ENCODE measurements at places on chromosomes 16 and 17. TPM values are rescaled to one million over a fixed set of nuclear protein-coding genes. Genes with fewer than 3 reads are reported as not detected.

GRCh38 chr17:47983492-47984223, 12.7 kb downstream of the CDK5RAP3 start:
- DNase-seq, result no peak

GRCh38 chr17:58605470-58605869, 86.4 kb downstream of the TEX14 start:
- no peak for DNase-seq

- DNase-seq, result no peak
These were observed 26.1 kb downstream of the TOM1L2 start for GRCh38 chr17:17946093-17946492.

The BBS2 gene
- 24.9 TPM for total RNA-seq

DNA sequence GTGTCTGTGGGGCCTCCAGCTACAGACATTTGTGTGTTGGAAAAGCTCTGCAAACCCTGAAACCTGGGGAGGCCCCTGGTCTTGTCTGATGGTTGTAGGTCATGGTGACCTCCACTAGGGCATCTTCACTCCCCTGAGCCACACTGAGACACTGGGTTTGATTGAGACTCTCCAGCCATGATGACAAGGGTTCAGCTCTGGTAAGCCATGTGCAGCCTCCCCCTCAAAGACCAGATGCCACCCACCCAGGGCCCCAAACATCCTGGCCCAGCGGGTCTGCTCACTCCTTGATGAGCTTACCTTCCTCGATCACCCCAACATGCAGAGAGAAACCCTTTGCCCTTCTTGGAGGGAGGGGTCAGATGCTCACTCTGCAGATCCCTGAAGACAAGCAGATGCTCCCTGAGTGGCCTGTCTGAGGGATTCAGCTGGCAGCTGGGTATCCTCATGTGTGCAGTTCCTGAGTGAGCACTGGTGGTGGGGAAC, 101.6 kb downstream of the METRNL start:
- DNase-seq, result no peak

DNA sequence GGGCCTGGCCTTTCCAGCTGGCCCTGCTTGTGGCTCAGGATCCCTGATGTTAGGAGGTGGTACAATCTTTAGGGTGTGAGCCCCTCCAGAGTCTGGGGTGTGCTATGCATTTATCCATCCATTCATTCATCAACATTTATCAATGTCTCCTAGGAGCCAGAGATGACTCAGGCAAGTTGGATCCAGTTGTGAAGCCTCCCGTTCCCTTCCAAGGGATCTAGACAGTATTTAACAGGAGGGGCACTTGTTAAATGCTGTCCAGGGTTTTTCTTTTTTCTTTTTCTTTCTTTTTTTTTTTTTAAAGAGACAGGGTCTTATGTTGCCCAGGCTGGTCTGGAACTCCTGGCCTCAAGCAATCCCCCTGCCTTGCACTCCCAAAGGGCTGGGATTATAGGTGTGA, 42.0 kb upstream of the SMPD3 start:
- no peak for DNase-seq

The CTRB1 gene
- 4.8 TPM for total RNA-seq

DNA sequence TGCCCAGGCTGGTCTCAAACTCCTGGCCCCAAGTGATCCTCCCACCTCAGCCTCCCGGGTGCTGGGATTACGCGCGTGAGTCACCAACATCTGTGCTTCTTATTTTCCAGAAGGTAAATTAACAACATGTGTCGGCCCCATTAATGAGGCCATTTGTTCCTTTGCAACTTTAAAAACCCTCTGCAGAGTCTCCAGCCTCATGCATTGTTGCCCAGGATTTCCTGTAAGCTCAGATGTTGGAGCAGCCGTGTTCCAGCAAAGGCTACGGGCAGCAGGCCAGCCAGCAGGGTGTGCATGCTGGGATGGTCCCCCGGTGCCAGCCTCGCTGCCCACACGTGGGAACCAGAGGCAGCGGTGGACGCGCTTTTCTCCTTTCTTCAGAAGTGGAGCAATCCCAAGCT, 19.1 kb upstream of the HEXD start:
- DNase-seq, result no peak

GRCh38 chr17:5419959-5420653, at the start of gene RPAIN:
Gene RPAIN (plus strand): TSS chr17:5420182. CDS start chr17:5420211, 29 bp downstream.
- DNase-seq, result peak; percentile 92

The C16orf54 gene
- total RNA-seq, result 5.2 TPM

The ANTKMT gene
- 30.9 TPM for total RNA-seq

All from mesenteric fat pad (tissue), 1 donor.